ENCODE measurements at places on chromosomes 2 and 18. TPM values are rescaled to one million over a fixed set of nuclear protein-coding genes. Genes with fewer than 3 reads are reported as not detected.

The LPIN2 gene
- total RNA-seq = 36.4 TPM

The C2orf78 gene
- not detected for total RNA-seq

The MAL gene
- total RNA-seq = not detected

The IL1F10 gene
- not detected for total RNA-seq

The PMS1 gene
- total RNA-seq = 19.3 TPM

The FLACC1 gene
- total RNA-seq = 0.64 TPM

The CPLX4 gene
- total RNA-seq = under 0.01 TPM

The UNC80 gene
- total RNA-seq = not detected

The IL36RN gene
- total RNA-seq = not detected

The MALL gene
- total RNA-seq = 2.2 TPM

The RAB6C gene
- under 0.01 TPM for total RNA-seq

The MSTN gene
- total RNA-seq = under 0.01 TPM

The SLC38A11 gene
- not detected for total RNA-seq

The ARL4C gene
- 16.4 TPM for total RNA-seq

The LIMS4 gene
- total RNA-seq = 37.7 TPM

The SIX3 gene
- not detected for total RNA-seq

The ADCYAP1 gene
- total RNA-seq = not detected

The BOLL gene
- not detected for total RNA-seq

The APCDD1 gene
- total RNA-seq = 3.5 TPM

The NFU1 gene
- total RNA-seq = 56.4 TPM

The MC2R gene
- not detected for total RNA-seq

The PECR gene
- 9.9 TPM for total RNA-seq

The LYG2 gene
- not detected for total RNA-seq

The RBKS gene
- total RNA-seq = 1.3 TPM

The NOSTRIN gene
- 0.43 TPM for total RNA-seq

The ADCY3 gene
- 39.0 TPM for total RNA-seq

All from fibroblast of villous mesenchyme (primary cell).